ENCODE measurements at places on chromosomes 3 and 15.
A peak's percentile ranks its signal among the peaks of the same experiment; 100 is the strongest.

DNA sequence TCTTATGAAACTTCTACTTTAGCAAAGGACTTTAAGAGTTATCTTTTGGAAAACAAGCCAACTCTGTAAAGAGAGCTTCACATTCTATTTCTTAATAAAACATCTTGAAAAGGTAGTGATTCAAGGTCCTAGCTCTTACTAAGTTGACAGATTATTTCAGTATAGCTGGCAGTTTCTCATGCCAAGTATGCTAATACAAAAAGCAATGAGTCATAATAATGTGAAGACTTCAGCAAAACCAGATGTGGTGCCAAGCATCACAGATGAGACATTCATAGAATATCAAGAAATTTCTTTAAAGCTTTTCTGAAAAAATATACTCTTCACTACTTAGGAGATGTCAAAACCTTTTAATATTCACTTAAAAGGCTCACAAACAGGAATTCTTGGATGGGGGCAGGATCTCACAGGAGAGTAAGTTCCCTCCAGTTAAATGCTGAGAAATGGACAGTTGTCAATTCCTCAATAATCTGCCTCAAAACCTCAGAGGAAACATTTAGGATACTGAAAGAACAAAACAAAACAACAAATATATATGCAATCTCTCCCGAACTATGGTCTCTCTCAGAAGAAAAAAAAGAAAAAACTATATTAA, 45.6 kb downstream of the DCBLD2 start:
- no peak for DNase-seq

DNA sequence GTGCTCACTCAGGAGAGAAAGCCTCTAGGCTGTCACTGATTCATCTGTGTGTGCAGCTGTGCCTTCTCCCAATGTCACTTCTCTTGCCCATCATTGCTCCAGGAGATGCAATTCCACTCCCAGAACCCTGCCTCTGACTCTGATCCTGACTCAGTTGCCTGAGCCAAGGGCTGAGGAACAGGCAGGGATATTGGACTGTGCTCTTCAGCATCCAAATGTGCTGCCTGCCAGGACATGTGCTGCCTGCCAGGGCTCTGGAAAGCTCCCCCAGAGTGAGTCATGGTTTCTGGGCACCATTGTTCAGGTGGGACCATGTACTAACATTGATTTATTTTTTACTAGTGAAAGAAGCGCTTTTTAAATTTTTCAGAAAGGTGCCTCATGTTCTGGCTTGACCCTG, 71.0 kb downstream of the TRIM42 start:
- DNase-seq: no peak

DNA sequence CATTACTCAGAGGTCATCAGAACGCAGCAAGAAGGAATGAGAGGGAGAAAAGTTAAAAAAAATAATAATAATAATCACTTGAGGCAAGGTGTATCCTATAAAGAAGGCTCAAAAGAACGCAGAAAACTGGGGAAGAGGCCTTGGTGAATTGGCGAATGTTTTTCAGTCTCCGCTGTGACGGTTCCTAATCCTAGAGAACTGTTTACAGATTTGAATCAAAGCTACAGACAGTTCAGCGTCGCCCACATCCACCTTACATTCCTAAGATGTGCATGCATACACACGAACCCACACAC, 634 bp downstream of the ZMAT3 start:
- DNase-seq: no peak

DNA sequence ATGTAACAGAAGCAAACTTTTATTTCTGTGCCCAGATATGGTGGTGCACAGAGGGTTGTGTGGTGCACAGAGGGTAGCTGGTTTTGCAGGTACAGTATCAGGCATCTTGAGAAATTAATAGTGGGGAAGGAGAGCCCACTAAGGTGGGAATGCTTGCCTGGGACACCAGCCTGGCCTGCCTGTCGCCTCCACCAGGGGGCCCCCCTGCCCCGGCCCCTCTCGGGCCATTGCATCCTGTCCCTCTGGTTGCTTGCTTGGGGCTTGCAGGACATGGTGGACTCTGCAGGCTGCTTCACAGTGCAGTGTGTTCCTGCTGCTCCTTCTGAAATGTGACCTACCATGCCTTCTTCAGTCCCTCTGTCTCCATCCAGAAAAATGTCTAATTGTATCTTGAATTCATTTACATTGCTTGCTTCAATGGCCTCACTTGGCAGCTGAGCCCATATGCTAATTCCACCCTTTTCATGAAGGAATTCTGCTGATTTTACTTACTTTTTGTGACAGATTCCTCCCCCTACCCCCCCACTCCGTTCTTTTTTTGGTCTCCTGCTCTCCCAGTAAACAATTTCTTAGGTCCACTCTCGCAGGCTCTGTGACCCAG, 73.6 kb downstream of the EEFSEC start:
- DNase-seq: peak; percentile 11

DNA sequence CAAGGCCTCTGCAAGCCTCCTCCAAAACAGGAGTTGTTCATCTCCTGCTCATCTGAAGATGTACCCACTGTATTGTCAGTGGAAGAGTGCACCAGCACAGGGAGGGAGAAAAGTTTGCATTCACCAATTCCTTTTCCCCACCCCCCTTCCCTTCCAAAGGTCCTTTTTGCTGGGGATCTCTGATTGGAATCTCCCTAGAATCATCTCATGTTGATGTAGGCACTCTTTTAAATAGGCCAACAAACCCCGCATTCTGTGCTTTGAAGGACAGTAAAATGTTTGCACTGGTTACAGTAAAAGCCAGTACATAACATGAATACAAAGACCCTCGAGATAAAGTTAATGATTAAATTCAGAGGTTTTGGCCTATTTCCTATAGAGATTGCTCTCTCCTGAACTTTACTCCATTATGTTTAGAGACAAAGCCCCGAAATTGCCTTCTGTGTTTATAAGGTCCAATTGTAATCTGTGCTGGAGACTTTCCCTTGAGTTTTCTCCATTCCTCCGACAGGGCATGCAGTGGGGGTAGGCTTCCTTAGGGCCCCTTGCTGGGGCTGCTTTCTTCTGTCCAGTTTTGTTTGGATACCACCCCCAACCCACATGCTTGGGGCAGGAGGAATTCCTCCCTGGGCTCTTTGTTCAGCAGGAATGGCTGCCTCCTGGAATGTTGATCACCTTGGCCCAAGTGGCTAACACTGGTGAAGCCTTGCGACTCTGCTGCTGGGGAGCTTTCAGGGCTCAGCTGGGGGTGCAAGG, 22.5 kb downstream of the TRIM71 start:
- no peak for DNase-seq

GRCh38 chr3:36312351-36312750, 68.0 kb upstream of the STAC start:
- no peak for DNase-seq

- DNase-seq: peak; percentile 30
Observed at GRCh38 chr3:183255348-183255730, 2.3 kb downstream of the B3GNT5 start.

Data from SHP77 (cell line).